ENCODE measurements at places on chromosomes 6 and 20.
A peak's percentile ranks its signal among the peaks of the same experiment; 100 is the strongest.

DNA sequence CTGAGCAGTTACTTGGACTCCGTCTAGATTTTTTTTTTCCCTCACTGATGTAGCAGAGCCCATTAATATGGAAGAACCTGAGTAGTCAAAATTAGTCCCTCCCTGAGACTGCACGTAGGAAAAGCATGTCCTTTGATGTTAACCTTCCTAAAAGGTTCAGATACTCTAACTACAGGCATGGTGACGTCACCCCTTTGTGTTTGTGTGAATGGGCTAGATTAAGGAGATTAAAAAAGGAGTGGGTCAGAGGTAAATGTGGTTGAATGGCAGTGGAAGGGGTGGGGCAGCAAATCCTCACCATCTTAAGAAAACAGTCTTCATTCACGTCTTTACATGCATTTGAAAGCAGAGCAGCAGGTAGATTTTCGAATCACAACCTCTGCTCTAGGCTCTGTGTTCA, 521.1 kb downstream of the TFAP2B start:
- DNase-seq: no peak

- no peak for DNase-seq
These were observed 8.7 kb upstream of the PGC start for GRCh38 chr6:41755895-41756294.

DNA sequence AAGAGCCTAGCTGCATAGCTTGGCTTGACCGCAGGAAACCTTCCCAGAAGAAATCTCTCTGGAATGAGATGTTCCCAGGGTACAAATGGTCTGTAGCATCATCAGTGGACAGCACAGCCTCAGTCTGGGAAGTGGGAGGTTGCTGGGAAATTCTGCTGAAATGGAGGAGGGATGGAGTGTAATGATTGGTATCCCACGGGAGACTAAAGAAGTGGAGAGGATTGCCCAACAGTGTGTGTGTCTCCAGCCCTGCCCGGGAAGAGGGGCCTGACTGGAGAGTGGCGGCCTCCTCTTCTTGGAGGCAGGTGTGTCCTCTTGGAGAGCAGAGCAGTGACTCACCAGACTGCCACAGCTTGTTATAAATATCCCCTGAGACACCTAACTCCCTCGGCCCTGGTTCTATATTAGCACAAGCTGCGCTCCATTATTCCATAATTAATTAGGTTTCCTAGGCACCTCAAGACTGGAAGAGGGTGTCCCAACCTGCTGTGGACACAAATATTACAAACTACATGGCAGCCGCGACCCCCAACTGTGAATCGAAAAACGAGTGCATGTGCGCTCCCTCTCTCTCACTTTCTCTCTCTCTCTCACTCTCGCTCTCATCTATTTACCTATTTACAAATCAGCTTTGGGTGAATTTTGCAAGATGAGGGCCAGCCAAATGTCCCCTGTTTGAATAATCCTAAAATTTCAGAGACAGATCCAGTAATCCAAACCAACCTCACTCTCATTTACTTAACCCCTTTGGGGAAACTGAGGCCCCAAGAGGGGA, 68.8 kb downstream of the FGD2 start:
- no peak for DNase-seq

- DNase-seq: no peak
These were observed 220.0 kb upstream of the FOXQ1 start for GRCh38 chr6:1091900-1092299.

DNA sequence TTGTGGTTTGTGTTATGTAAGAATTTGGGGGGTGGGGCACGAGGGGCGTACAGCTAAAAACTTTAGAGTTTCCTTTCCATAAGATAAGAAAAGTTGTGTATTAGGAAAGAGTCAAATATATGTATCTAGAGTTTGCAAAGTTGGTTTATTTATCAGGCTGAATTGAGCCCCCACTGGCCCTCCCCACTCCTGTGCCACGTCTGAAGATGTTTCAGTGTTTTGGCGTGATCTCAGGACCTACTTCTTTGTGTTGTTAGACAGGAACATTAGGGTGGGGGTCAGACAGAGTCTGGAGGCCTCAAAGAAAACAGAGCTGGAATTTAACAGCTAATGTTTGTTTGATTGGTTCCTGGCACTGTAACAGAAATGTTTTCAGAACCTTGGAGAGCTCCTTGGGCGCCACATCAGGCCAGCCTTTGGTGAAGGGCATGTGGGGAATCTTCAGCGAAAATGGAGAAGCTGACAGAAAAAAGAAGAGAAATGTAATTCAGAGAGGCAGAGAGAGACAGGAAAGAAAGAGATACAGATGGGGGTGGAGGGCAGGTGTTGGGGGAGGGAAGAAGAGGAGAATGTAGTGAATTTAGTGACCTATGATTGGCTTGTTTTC, 674 bp downstream of the NRSN1 start:
- peak; percentile 30 for DNase-seq

GRCh38 chr6:166615059-166615770, 11.8 kb downstream of the RPS6KA2 start:
- DNase-seq: no peak

DNA sequence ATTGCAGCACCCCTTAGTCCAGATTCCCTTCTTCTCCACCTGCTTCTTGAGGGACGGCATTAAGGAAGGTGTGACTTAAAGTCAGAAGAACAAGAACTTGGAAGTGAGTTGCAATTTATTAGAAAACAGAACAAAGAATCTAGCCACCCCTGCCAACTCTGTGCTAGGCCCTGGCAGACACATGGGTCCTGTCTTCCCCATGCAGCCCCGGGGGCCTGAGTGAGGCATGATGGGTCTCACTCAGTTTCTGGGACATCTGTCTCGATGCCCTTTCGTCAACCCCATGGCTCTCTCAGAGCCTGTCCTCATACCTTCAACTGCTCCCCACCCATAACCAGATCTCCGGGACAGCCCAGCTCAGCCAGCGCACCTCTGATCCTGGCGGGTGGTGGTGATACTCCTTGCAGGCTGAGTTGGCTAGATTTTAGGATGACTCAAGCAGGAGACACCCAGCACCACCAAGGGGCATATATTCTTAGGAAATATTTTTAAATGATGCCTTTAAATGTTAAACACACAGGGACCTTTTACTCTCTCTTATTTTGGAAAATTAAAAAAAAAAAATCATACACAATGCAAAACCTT, 143.2 kb upstream of the RNF24 start:
- DNase-seq: no peak

GRCh38 chr20:22226849-22227700, 357.3 kb downstream of the FOXA2 start:
- DNase-seq: no peak

- no peak for DNase-seq
These were observed 149.6 kb downstream of the LINC00237 start for GRCh38 chr20:20956513-20956931.

GRCh38 chr6:123810948-123811347, 7.3 kb downstream of the NKAIN2 start:
- DNase-seq: no peak

- no peak for DNase-seq
These were observed 49.2 kb downstream of the PPP1R16B start for GRCh38 chr20:38854654-38855066.

GRCh38 chr20:13261460-13262301, 40.6 kb downstream of the ISM1 start:
- DNase-seq: peak; percentile 80

GRCh38 chr6:124873066-124873410, 89.2 kb upstream of the RNF217 start:
- no peak for DNase-seq
